ENCODE measurements at places on chromosomes 2 and 18.

GRCh38 chr2:121707344-121707919 lies 29.2 kb downstream of the NIFK start:
- DNase-seq = no peak

GRCh38 chr2:148484066-148484465 lies 160.5 kb upstream of the EPC2 start:
- DNase-seq = no peak

DNA sequence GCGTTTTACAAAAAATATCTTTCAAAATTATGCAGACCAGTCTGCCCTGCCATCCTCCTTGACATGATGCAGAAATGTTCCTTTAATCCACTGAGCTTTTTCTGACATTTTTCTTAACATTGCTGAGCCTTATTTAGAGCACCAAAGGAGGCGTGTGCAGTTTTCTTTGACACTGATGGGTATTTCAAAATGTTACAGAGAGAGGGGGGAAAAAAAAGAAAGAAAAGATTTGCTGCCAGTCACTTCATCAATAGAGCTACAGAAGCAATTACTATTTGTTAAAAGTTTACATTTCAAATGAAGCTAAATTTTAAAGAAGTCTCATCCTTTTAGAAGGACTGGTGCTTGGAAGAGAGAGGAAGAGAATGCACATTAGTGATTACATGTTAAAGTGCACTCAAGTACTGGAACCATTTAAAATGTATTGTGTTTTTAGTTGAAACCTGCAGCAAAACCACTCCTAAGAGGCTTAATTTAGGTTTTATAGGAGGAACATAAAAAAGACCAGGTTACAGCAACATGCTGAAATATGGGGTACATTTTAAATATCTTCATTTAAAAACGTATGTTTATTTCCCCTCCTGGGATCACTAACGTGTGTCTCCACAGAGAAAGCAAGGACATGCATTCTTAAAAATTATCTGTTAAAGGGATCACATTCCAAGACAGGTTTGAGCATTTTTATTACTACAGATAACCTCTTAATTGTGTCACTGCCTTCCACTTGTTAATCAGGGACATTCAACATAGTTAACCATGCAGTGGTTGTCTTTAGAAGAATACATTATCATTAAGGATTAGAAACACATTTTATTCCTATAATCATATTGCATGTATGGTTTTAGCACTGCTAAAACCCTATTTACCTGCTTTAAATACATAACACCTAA lies 258.4 kb downstream of the MEIS1 start:
- DNase-seq = no peak

DNA sequence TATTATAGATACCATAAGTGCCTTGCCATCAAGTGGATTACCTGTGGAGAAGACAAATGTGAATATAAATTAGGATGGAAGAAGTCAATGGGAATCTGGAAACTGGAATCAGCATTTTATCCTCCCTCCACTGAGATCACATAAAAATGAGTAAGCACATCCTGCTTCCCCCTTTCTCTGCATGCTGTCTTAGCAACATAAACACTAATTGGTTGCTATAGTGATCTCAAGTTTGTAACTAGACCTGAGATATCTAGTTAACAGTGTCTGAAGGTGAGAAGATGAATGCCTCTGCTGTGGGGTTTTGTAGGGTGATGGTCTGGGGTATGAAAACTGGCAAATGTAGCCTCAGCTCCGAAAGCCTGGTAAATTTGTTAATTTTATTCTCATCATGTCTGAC lies 1357.5 kb upstream of the CELF4 start:
- DNase-seq = no peak

DNA sequence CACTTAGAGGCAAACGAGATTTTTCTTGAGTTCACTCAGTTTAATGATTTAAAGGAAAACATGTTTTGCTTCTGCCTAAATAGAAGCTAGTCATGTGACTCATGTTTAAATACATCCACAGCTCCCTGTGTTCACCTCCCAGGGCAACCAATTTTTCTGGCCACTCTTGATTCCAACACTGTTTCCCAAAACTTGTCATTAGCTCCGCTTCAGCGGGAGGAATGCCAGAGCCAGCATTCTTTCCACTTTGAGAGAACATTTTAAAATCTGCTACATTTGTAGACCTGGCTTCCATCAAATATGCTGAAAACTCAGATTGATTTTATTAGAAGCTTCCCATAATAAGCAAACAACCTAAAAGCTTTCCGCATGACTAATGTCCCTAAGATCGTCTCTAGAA lies 2.8 kb upstream of the CYS1 start:
- DNase-seq = no peak

DNA sequence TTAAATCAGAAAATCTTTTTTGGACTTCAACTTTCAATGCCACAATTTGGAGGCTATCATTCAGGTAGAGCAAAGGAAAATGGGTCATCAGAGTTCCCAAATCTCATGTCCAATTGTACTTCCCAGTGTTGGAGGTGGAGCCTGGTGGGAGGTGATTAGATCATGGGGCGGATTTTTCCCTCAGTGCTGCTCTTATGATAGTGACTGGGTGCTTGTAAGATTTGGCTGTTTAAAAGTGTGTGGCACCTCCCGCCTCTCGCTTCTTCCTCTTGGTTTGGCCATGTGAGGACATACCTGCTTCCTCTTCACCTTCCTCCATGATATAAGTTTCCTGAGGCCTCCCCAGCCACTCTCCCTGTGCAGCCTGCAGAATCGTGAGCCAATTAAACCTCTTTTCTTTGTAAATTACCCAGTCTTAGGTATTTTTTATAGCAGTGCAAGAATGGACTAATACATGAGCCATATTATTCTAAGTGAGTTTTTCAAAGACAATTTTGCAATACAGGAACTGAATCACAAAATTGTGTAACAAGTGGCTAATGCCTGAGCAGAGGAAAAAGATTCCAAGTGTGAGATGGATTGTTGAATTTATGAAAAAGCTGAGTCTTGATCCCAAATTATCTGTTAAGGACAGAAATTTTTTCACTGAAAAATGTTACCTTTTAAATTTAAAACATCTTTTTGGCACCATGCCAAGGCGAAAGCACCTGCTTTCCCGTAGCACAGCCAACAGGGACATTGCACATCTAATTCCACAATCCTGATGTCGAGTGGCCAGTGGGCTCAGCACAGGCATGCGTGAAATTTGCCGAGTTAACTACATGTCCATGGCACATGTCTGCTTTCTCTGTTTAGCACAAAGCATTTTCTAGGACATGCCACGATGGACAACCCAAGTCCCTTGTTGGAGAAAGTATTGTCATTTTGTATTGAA lies 150.9 kb downstream of the COL6A3 start:
- DNase-seq = no peak

DNA sequence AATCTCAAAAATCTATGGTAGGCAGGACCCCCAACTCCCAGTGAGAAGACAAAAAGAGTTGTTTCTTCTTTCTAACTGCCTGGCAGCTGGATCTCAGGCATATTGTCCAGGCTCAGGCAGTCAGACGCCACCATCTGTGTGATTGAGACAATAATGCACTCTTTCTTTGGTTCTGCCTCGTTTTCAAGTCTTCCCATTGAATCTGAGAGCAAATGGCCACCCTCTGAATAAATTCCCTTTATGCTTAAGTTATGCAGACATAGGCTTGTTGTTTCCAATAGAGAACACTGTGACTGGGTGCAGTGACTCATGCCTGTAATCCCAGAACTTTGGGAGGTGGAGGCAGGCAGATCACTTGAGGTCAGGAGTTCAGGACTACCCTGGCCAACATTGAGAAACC lies 15.3 kb upstream of the CD207 start:
- no peak for DNase-seq

DNA sequence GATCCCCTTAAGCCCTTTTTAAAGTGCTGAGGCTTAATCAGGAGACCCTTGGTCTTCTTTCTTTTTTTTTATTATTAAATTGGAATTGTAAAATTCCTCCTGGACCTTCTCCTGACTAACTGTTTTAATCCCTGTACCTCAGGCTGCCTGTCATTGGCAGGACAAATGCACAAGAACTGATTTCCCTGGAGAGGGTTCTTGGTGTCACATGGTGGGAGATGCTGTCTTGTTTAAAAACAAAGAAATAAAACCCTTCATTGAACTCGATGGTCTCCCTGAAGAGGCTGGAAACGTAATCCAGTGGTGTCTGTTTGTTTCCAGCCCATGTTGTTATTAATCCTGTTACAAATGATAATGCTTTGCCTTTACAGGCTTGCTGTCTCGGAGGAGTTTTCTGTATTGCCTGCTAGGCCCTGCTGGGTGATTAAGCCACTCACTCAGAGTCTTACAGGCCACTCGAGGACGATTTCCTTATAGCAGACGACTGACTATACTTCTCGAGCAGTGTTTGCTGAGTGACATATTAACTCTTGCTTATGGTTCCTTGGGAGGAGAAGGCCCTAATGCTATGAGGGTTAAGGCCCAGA lies 100.5 kb upstream of the MGAT5 start:
- no peak for DNase-seq

GRCh38 chr2:150700666-150701580 lies 213.5 kb upstream of the RND3 start:
- no peak for DNase-seq

DNA sequence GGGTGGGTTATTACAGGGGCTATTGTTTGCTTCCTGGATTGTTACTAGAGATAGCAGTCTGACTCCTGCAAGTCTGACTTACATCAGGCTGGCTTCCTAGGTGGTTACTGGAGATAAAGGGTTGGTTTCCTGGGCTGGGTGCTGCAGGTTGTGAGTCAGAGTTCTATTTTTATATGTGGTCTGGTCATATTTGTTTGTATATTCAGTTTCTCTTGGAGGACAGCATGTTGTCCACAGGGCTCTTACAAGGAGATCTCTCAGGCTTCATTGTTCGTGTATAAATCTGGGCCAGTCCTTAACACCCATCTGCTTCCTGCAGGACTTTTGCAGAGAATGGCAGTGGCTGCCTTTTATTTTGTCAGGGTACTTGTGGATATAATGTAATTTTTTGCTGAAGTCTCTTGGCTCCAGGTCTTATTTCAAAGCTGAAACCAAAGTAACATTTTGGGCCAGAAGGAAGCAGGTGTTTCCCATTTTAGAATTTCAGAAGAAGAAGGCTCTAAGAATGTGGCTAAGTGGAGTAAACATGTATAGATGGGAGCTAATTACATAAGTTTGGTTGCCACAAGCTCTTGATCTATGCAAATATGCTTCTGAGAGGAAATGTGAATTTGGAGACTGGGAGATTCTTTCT lies 65.9 kb upstream of the SLC16A14 start:
- no peak for DNase-seq

- DNase-seq = no peak
These were observed 117.9 kb upstream of the PPP1CB start for GRCh38 chr2:28633746-28634145.

DNA sequence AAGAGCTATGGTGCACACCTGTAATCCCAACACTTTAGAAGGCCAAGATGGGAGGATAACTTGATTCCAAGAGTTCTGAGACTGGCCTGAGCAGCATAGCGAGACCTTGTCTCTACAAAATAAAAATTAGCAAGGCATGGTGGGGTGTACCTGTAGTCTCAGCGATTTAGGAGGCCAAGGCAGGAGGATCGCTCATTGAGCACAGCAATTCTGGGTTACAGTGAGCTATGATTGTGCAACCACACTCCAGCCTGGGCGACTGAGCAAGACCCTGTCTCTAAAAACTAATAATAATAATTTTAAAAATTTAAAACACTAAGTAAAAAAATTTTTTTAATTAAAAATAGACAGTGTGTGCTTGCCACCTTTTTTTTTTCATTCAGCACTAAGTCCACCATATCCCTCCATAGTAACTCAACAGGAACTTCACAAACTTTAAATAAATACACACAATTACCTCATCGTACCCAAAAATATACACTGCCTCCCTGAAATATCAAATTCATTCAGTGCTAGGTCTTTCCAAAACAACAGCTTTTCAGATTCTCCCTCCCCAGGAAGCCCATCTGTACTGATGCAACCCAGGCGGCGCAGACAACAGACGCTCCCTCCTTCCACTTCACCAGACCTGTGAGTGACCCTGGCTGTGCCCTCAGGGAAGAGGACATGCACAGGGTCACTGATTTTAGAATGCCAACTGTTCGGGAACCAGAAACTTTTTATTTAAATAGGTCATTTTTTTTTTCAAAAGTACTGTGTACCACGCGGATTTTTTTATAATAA lies 29.6 kb downstream of the FAM168B start:
- no peak for DNase-seq
